RPMI7951 (cell line): ENCODE measurements at places on chromosomes 3 and 15. TPM values are rescaled to one million over a fixed set of nuclear protein-coding genes. Genes with fewer than 3 reads are reported as not detected.
A peak's percentile ranks its signal among the peaks of the same experiment; 100 is the strongest.

Gene GOLGA8T
- total RNA-seq = not detected in 2 replicates

DNA sequence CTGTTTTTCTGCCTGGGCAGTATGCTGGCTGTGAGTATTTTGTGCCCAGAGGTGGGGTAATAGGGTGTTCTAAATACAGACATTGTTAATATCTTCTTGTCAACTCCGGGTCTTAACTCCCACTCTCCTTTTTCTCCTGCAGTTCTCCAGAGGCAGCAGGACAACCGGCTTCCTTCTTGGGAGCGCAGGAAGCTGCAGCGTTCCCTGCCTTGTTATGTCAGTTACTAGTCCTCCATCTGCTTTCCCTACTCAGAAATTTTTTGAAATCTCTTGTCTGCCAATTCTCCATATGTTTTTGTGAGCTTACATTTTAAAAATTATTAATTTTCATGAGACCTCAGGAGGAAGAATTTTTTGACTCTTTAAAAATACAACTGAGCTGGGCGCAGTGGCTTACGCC, 67.2 kb downstream of the NEO1 start:
- no peak for DNase-seq

DNA sequence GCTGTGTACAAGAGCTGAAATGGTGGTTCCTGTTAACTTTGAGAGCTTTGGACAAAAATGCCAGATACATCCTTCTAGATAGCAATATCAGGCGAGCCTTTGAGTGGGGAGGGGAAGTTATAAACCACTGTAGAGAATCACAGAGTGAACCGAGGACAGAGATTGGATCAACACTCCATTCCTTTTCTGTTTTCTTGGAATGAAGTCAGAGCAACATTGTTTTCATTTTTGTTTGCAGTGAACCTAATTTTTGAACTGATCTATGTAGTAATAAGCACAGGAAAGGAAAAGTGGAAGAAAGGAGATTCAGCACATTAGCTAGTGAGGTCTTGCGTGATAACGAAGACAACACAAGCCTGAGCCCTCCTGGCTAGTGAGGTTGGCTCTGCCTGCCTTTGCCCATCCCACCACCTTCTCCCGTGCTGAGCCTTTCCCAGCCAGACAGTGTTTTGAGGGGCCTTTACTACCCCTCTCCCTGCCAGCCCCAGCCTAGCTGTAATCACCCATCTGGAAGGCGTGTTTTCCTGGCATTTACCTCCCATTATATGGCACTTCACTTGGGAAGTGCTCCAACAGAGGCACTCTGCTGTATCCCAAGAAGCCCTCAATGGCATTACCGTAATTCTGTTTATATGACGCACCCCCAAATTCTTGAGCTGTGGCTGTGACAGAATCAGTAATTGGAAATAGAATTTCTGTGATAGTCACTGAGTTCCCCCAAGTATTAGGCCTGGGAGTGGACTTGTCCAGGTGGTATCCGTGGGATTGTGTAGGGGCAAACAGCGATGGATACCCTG, 129.8 kb downstream of the CACNA1D start:
- DNase-seq = no peak

- no peak for DNase-seq
Measured at GRCh38 chr3:139455855-139456254, 20.5 kb downstream of the RBP2 start.

Gene CCR1
- 0.36 and 0.59 TPM in 2 replicates for total RNA-seq

DNA sequence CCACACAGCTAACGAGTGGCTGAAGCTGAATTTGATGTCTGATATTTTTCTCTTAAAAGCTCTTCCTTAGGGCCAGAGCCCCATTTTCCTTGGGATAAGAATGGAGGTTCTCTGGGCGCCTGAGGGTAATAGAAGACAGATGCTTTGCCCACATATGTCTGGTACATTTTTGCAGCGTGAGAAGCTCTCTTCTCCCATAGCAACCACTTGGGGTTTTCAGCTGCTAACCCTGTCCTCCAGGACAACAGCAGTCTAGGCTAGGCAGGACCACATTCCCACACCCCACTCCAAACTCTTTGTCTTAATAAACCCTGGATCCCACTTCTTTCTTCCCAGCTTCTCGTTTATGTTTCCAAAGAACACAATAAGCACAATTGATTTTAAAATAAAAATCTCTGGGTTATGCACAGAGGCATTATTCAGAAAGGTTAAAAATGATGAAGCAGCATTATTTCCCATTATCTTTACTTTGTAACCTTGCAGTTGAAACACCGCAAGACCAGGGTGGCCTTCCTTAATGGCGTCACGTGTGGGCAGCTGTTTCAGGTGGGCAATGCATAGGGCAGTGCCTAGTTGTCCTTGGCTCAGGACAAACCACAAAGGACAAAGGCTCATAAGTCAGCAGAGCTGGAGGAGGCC, 56.5 kb upstream of the NTRK3 start:
- peak; percentile 23 for DNase-seq

Gene RAD51
- 13.8 and 15.7 TPM in 2 replicates for total RNA-seq

DNA sequence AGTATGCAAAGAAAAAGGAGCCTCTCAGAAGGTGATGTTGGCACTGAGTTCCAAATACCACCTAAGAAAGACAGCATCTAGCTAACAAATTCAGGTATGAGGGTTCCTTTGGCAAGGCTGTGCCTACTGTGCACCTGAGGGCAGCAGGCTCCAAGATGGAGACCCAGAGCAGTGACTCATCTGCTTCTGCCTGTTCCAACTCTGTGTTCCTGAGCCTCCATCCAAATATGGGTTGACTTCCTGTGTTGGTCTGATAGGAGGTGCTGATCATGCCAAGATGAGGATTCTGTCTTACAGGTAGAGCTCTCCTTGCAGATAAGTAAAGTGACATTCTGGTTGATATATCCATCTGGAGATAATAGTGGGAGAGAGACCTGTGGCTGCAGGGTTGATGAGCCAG, 26.0 kb downstream of the SV2B start:
- DNase-seq = no peak

- DNase-seq = no peak
Measured at GRCh38 chr3:143265501-143266070, 146.0 kb downstream of the CHST2 start.

- DNase-seq = peak; percentile 75
Measured at GRCh38 chr3:64399205-64399800, 174.0 kb upstream of the PRICKLE2 start.

GRCh38 chr15:91193378-91193720, 93.3 kb downstream of the SV2B start:
- no peak for DNase-seq

DNA sequence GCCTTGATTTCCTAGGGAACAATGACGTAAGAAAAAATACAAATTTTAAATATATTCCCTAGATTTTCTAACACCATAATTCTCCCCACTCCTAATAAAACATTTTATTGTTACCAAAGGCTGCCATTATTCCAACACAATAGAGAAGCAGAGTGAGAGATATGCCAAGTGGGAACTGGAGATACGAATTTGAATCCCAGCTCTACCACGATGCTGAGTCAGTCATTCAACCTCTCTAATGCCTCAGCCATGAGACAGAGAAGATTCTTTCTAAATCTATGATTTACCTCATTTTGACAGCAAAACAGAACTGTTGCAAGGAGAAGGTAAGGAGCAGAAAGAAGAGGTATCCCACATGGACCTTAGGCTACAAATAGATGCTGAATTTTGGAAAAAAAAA, 112.5 kb downstream of the IGF2BP2 start:
- no peak for DNase-seq

DNA sequence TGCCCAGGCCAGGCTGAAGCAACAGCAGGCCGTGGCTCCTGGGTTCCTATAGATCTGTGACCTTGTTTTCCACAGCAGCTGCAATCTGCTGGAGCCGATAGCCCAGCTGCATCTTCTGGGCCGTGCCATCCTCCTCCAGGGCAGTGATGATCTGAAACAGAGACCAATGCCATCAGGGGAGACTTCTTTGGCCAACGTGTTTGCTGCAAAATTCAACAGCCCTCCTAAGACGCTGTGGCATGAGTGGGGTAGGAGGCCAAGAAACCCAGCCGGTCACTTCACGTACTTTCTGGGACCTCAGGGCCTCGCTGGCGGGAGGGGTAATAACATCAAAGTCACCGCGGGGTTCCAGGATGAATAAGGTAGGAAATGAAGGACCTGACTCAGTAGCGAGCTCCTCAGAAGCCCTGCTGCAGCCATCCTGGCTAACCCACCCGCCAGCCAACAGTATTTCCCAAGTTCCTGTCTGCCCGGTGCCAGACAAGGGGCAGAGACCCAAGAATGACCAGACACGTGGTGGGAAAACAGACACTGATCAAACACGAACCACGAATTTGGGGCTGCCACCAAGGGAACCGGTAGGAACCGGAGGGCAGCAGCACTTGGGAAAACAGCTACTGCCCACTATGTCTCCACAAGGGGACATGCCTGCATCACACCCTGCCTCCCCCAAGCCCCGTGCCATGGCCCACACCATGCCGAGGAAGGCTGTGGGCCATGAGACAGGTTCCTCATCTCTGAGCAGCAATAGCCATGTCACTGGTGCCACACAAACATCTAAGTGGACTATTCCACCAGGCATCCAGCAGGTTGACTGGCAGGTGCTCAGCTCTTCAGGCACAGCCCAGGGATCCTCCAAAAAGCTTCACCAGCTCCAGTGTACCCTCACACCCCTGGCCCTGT, 25.2 kb downstream of the PLXNB1 start:
- no peak for DNase-seq

Gene CEP19
- 9.4 and 11.2 TPM in 2 replicates for total RNA-seq

- DNase-seq = peak; percentile 83
Measured at GRCh38 chr3:12967606-12968351, 105.5 kb downstream of the IQSEC1 start.

Gene C3orf49
- total RNA-seq = not detected in 2 replicates

GRCh38 chr3:79497447-79498111, 270.2 kb downstream of the ROBO1 start:
- DNase-seq = peak; percentile 14

Gene B3GALNT1
- total RNA-seq = 11.6 and 15.0 TPM in 2 replicates

DNA sequence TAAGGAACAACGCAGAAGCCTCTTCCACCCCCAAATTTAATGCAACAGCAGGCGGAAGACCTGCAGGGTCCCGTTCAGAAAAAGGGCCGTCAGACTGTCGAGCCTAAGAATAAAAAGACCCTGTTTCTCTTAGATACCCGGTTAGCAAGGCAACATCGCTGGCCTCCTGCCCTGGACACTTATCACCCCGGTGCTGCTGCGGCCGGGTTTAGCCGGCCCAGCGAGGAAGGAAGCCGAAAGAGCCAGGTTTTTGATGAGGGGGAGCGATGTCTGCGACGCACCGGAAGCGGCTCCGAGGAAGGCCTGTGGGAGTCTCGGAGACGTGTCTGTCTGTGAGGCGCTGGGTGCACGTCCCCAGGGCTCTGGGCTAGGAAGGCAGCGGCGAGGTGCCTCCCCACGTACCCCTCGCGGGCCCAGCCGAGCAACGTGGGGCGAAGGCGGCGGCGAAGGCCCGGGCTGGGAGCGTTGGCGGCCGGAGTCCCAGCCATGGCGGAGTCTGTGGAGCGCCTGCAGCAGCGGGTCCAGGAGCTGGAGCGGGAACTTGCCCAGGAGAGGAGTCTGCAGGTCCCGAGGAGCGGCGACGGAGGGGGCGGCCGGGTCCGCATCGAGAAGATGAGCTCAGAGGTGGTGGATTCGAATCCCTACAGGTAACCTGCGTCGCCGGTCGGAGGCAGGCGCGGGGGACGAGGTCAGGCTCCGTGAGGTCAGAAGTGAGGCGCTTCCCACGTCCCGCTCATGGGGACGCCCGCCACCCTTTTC, at the start of gene UBA5:
UBA5 (plus strand) TSS at position 278 of the 759 bp plus-strand sequence; CDS start at position 487, 209 bp downstream.
- peak; percentile 76 for DNase-seq
